Bone marrow (tissue), 2 donors: ENCODE measurements at places on chromosomes 3 and 15.

DNA sequence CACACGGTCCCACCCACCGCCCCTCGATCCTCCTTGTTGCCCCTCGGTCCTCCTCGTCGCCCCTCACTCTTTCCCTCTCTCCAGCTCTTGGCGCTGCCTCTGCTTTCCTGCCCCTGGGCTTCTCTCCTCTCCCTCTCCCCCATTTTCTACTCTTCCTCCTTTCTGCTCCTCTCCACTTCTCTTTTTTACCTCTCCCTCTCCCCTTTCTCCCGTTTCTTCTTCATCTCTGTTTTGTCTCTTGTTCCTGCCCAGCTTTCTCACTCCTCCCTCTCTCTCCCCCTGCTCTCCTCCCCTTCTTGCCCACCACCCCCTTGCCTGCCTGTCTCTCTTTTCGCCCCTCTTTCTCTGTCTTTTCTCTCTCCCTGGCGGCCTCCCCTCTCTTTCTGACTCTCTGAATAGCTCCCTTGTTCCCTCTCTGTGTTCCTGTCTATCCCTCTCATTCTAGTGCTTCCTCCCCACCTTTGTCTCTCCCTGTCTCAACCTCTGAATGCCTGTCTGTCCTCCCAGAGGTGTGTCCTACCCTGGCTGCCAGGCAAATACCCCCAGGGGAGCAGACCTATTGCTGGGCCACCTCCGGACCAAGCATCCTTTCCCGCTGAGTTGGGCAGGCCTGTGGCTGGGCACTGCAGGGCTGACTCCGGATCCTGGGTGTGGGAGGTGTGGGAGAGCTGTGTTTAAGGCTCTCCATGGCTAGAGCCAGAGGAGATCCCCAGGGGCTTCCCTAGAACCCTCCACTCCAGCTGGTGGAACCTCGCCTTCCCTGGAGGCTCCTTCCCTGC, 41.0 kb downstream of the EPHB3 start:
- DNase-seq, result no peak

DNA sequence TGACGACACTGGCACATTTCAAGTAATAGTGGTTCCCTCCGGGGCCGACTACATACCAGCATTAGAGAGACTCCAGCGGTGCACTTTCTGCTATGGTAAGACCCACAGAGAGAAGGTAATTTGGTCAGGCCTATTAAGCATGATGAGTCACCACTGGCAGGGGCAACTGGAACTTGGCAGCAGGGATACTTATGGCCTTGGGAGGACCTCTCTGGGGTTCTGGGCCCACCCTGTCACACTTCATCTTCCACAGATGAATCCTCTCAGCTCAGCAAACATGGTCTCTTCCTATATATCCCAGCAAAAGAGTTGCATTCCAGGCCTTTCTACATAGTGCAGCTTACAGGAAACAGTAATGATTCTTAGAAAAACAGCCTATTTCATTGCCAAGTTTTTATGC, 88.0 kb downstream of the PIK3R4 start:
- DNase-seq, result no peak

- no peak for DNase-seq
Observed at GRCh38 chr3:50644561-50644960, 27.6 kb downstream of the MAPKAPK3 start.

DNA sequence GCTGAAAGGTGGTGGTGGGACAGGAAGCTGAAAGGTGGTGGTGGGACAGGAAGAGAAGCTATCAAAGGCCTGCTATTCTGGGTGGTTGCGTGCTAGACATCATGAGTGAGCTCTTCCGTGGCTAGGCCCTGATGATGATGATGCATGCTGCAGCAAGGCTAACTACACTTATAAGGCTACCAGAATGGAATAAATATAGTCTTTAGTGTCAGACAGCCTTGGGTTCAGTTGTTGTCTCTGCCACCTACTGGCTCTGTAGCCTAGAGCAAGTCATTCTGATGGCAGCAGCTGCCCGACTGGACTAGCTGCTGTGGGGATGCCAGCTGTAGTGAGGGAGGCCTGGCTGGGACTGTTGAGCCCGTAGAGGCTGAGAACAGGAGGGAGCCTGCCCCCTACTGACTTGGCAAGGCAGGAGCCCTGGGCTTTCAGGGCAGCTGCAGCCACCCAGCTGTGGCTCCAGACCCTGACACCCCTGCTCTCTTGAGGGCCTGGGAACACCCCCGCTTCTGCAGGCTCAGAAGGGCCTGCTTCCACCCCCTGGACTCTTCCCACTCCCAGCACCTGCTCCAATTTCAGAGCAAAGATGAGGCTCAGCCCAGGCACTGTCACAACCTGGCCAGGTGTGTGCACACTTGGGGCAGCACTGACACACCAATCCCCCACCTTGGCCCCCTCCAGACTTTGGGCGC, 21.4 kb upstream of the ZBED2 start:
- no peak for DNase-seq

GRCh38 chr15:98889930-98890695, 117.5 kb downstream of the PGPEP1L start:
- no peak for DNase-seq
